ENCODE measurements at places on chromosomes 12 and 14. TPM values are rescaled to one million over a fixed set of nuclear protein-coding genes. Genes with fewer than 3 reads are reported as not detected.

GRCh38 chr12:51012570-51013236 is 13.5 kb downstream of the SLC11A2 start:
- H3K27me3 ChIP-seq = no peaks in the 10 kb centered on the region
- no peak overlapping the region for H3K4me3 ChIP-seq
- DNase-seq = no peak
- peaks cover 1% of the 10 kb centered on the region for H3K36me3 ChIP-seq

DNA sequence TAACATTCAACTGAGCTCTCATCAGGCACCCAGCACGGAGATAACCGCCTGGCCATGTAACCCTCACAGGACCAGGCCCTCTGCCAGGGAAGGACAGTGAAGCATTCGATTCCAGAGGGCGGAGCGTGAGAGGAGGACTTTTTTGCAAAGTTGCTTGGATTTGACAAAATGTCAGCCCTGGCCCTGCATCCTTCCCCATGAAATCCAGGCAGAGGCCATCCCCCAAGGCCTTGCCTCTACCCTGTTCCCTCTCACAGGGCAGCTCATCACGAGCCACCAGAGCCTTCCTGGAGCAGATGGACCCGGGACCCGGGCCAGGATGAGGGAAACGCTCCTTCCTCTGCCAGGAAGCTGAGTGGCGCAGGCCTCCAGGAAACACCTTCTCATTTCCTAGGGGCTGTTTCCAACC is 17.0 kb downstream of the CAMKK2 start:
- H3K4me1 ChIP-seq = no peaks in the 10 kb centered on the region
- DNase-seq = no peak
- no peak overlapping the region for H3K4me3 ChIP-seq
- no peak overlapping the region for H3K27ac ChIP-seq
- H3K36me3 ChIP-seq = peaks cover 17% of the 10 kb centered on the region
- H3K27me3 ChIP-seq = no peaks in the 10 kb centered on the region

TMEM229B gene
- total RNA-seq = 1.8 TPM

NCKAP5L gene
- total RNA-seq = 33.4 TPM

MARK3 gene
- total RNA-seq = 138 TPM

C1S gene
- total RNA-seq = 4.1 TPM

RNF41 gene
- total RNA-seq = 50.0 TPM

CD27 gene
- not detected for total RNA-seq

OVCH1 gene
- 0.65 TPM for total RNA-seq

All from progenitor cell of endocrine pancreas (in vitro differentiated cells).